ENCODE measurements at places on chromosomes 12 and 14. TPM values are rescaled to one million over a fixed set of nuclear protein-coding genes. Genes with fewer than 3 reads are reported as not detected.

ACAD10 gene
- total RNA-seq, result 15.6 TPM

KANSL2 gene
- total RNA-seq, result 69.0 TPM

ARHGAP9 gene
- 1.2 TPM for total RNA-seq

RGS6 gene
- not detected for total RNA-seq

CCDC60 gene
- total RNA-seq, result not detected

DHH gene
- total RNA-seq, result 0.52 TPM

LRRK2 gene
- 0.43 TPM for total RNA-seq

TSPAN19 gene
- total RNA-seq, result not detected

KRT2 gene
- total RNA-seq, result not detected

DBX2 gene
- not detected for total RNA-seq
